ENCODE measurements at places on chromosomes 6 and 20.

DNA sequence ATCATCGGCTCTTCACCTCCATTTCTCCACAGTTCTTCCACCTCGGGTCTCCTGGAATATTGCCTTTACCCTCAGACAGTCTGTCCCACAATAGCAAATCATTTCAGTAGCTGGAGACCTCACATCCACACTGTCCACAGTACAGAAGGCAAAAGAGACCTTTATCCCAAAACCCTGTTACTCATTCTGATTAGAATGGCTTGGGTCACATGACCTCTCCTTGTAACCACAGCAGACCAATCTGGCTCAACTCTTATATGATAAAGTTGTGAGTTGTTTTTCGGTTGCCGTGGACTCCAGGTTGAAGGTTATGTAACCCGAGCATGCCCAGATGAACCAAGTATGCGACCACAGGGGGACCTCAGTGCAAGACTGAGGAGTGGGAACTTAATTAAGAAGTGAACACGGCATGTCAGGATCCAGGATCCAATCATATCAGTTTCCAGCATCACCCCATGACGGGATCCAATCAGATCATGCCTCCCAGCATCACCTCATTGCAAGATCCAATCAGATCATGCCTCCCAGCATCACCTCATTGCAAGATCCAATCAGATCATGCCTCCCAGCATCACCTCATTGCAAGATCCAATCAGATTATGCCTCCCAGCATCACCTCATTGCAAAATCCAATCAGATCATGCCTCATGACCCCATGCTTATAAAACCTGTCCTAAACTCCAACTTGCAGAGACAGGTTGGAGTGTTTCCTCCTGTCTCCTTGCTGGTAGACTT, 68.7 kb downstream of the LY86 start:
- no peak for ATAC-seq

DNA sequence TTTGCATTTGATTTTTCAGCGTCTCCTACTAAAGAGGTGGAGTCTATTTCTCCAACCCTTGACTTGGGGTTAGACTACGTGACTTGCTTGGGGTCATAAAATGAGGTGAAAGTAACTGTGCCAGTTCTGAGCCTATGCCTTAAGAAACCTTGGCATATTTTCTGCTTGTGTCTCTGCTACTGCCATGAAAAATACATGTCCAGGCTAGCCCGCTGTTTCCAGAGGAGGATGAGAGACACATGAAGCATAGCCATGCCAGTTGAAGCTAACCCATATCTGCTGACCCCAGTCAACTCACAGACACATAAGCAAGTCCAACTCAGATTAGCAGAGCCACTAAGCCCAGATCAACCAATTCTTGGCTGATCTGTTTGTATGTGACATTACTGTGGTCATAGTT, 38.7 kb downstream of the SCP2D1 start:
- ATAC-seq, result no peak

- no peak for ATAC-seq
Measured at GRCh38 chr20:15176929-15177328, 839.5 kb upstream of the FLRT3 start.

DNA sequence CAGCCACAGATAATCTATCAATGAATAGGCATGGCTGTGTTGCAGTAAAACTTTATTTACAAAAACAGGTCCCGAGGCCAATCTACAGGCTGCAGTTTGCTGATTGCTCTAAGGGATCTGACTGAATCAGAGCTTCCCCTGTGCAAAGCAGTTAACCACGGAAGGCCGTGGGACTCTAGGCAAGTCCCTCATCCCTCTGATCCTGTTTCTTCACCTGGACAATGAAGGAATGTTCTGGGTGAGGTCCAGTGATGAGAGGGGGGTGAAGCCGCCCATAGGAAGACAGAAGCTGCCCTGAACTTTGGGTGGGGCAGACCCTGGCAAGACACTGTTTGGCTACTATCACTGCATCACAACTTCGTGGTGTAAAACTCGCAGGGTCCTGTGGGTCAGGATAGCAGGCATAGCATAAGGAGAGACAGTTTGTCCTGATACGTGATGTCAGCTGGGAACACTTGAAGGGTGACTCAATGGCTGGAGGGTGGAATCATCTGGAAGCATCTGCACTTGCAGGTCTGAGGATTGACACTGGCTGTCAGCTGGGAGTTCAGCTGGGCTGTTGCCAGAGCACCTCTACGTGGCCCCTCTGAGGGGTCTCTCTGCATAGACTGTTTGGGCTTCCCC, 33.3 kb upstream of the TGM2 start:
- ATAC-seq, result no peak

DNA sequence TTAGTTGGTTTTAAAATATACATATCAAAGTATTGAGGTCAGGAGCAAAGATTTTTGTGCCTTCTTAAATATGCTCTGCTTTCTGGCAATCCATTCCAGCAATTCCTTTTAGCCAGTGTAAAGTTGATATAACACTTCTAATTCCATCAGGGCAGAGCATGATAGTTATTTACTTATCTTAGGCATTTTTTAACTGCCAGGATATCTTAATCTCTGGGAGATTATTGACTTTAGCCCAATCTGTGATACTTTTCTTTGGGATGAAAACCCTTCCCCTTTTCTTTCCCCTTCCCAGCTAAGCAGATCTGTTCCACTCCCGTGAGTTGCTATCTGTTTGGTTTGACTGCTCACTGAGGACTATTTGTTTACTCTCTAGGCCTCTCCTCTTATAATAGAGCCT, 168.7 kb upstream of the RSPO3 start:
- no peak for ATAC-seq

DNA sequence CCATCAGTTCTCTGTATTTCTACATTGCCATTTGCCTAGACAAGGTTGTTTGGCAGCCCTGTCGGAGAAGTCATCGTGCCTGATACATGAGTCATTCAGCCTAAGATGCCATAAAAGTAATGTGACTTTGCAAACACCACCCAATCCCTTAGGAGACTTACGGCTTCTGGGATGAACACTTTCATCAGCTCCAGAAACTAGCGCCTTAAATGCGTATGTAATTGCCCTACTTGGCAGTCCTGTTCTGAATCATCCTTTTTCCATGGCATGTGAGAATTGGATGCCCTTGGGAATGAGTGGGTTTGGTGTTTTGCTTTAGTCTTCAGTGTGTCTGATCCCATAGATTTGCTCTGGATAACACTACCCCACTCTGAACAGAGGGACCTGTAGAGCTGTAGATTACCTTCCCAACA, 158.5 kb downstream of the SASH1 start:
- no peak for ATAC-seq

DNA sequence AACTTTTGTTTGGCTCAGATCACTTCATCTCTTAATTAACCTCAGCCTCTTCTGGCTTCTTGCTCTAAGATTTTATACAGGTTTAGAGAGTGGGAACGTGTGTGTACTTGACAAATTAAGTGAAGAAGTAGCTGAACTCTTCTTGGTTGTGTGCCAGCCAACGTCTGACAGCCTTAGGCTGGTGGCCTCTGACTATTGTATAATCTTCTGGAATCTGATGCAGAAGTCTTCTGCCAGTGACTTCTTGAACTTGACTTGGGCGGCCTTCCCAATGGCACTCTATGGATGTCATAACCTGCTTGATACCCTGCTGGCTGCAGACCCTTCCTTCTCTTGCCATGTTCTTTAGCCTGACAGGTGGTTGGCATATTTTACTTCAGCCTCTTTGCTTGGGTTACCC, 660.5 kb downstream of the DOK5 start:
- no peak for ATAC-seq

DNA sequence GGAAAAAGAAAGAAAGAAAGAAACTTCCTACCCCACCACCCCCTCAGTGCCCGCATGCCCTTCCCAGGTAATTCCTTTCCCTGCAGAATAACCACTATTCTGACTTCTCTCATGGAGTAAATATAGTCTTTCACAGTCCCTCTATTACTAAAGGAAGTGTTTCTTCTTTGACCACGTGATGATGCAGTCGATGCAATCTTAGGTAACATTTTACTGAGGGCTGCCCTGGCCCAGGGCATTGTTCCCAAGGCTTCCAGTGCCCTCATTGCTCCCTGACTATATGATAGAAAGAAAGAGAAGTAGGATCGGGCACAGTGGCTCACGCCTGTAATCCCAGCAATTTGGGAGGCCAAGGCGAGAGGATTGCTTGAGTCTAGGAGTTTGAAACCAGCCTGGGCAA, 29.1 kb downstream of the ARHGAP40 start:
- no peak for ATAC-seq

- ATAC-seq, result no peak
Measured at GRCh38 chr6:150345781-150346180, 23.0 kb upstream of the IYD start.

Measured in activated T-helper 17 cell treated with anti-CD3 and anti-CD28 coated beads, Interleukin-2, amount 50 U/mL, for 72 hours (primary cell).